CD4-positive, alpha-beta T cell treated with Interleukin-15 for 4 hours (primary cell): ENCODE measurements at places on chromosomes 1 and 21.

GRCh38 chr1:6638226-6638625 is 13.6 kb downstream of the THAP3 start:
- no peak for DNase-seq

DNA sequence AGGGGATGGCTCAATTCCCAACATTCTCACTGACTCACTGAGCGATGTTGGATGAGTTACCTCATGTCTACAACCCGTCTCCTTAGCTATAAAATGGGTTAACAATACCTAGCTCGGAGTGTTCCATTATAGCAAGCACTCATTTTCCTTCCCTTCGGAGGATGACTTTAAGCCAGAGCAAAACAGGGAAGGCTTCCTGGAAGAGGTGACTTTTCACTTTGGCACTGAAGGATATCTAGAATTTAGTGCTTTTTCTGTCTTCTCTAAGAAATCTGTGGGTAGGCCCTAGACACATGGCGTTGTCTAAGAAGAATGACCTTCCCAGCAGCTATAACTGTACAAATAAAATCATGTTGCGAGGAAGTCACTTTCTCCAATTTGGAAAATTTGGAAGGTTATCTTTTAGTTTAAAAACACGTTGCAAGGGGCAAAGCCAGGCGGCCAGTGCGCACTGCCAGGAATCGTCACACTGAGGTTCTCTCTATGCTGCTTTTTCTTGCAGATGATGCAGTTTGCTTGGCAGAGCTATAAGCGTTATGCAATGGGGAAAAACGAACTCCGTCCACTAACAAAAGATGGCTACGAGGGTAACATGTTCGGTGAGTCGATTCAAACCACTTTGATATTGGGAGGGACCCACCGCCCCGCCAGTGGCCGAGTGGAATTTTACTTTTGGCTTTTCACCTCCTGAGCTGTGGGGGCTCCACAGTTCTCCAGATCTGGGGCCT is 69.5 kb downstream of the MAN1C1 start:
- no peak for DNase-seq

GRCh38 chr1:165075725-165076370 is 280.7 kb downstream of the LMX1A start:
- no peak for DNase-seq

- no peak for DNase-seq
Observed at GRCh38 chr21:42864815-42865775, 14.2 kb downstream of the WDR4 start.

DNA sequence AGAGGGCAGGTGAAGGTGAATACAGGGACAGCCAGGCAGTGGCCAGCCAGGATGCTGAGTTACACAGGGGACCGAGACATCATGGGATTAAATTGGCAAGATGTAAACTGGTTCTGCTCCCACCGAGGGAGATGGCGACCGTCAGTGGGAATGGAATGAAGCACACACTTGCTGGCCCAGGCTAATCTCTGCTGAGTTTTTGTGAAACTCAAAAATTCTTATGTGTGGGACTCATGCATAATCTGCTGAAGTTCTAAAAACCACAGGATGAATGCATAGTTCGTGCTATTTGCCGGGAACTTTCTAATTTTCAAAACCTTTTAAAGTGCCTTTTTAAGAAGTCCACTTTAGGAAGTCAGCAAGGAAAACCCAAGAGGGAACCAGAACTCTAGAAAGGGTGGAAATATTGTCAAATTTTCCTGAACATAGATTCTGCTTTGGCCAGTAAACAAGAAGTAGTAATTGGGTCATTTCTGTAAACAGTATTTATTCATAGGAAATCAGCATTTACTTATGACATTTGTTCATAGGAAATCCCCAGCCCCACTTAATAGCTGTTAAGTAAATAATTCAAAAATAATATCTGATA is 85.4 kb upstream of the ROR1 start:
- DNase-seq, result no peak

DNA sequence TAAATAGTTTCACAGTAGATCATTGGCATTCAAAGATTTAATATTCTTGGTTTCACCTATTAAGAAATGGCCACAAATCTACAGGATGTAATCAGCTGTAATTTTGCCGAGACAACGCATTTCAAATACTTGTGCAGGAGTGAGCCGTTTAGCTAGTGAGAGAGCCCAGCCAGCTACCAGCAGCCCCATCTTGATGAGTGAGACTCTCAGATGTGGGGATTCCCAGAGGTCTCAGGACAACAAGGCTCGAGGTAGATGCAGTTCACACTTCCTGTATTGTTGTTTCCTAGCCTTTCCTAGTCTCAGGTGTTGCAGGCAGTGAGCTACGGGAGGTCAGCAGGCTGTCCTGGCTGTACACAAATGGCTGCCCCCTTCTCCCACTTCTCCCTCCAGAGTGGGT is 108.6 kb downstream of the PBX1 start:
- no peak for DNase-seq

GRCh38 chr1:27220096-27220495 is 14.3 kb upstream of the WDTC1 start:
- DNase-seq, result no peak

GRCh38 chr1:92691925-92692324 is 93.0 kb downstream of the EVI5 start:
- DNase-seq, result no peak

DNA sequence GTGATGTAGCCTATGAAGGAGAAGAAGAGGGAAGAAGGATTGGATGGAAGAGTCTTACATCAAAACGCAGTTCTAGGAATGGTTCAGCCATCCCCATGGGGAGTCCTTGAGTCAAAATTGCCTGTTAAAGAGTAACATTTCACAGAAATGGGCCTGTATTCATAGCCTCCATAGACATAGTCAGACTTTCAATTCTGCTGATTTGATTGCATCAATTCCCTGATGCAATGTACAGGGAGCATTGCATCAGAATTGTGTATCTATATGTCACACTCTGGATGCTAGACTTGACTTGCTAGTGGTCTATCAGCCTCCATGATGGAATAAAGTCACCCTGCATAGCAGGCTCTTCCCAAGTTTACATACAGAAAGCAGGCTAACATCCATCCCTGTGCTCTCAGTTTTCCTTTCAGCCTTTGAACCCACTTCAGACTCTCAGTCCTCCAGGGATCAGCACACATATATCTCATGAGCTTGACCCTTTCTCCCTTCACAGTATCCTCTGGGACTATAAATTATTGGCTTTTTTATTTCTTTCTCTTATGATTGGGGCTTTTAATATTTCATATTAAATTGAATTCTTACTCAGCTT is 1111.7 kb upstream of the B3GALT2 start:
- no peak for DNase-seq

- peak; percentile 36 for DNase-seq
Observed at GRCh38 chr1:112508278-112509004, at the start of gene WNT2B. Gene WNT2B (plus strand): TSS chr1:112508965. CDS start chr1:112509263, 298 bp downstream.

DNA sequence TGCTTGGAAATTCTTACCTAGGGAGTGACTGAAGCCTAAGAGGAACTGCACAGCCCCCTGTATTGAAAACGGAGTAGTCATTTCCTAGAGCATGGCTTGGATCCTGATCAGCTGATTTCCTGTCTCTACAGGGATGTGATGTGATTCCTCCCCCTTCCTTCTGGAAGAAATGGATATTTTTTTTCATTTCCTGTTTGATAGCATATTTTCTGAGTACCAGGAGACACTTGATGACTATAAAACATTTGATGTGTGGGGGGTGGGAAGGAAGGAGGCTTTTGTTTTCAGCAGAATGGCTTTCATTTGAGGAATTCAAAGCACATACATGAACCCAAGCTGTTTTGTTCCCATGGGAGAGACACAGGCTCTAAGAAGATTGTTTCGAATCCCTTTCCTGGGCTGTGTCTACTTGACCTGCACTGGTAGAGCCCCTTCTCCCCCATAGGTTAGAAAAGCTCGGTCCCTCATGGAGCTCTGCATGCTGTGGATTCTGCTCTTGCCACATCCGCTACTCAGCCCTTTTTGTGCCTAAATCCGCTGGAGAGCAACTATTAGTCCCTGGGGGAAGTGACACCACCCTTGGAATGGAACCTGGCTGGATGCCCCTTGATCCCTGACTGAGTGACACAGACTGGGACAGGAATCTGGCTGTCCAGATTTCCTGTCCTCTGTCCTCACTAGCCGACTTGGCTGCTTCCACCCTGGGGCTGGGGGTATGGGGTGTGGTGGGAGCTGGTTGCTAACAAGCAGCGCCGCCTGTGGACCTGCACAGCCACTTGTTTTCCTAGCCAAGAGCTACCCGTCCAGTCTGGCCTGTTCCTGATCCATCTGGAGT is 71.8 kb upstream of the MACF1 start:
- DNase-seq, result no peak

DNA sequence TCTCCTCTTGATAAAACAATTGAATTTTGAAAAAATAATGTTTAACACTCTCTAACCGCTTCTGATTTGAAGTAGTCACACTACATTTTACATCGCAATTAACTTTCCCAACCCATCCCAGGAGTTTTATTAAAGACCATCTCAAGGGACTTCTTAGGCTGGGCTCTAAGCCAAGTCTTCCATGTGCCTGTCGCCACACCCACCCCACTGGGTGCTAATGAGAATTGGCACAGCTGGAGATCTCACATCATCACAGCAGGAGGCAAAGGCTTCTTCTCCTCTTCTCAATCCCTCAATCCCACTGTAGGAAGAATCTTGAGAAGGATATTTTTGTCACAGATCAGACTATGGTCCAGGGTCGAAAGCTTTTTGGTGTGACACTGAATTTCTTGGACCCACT is 328.9 kb downstream of the NUF2 start:
- no peak for DNase-seq

DNA sequence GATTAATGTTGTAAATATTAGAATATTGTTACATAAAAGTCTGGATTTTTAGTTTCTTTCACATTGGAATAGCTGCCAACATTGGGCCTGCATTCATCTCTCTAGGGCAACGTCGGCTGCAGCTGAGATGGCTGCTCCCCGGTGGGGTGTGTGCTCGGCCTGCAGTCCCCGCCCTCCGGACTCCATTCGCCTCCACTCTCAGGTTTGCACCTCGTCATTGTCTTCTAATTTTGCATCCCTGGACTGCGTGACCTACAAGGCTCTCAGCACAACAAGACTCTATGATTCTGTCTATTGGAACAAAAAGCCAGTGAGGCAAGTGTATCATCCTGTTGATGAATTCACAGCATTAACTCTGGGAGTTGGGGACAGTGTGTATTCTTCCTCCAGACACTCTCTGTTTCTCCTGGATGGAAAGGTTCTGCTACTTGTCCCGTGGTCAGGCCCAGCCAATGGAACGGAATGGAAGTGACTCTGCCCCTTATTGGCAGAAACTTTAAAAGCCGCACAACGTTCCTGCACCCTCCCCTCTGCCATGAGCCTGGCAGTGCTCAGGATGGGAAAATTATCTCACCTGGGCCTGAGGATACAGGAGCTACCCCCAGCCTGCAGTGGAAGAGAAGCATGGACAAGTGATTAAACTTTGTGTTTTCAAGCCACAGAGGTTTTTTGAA is 105.0 kb upstream of the SAMD11 start:
- DNase-seq, result no peak

DNA sequence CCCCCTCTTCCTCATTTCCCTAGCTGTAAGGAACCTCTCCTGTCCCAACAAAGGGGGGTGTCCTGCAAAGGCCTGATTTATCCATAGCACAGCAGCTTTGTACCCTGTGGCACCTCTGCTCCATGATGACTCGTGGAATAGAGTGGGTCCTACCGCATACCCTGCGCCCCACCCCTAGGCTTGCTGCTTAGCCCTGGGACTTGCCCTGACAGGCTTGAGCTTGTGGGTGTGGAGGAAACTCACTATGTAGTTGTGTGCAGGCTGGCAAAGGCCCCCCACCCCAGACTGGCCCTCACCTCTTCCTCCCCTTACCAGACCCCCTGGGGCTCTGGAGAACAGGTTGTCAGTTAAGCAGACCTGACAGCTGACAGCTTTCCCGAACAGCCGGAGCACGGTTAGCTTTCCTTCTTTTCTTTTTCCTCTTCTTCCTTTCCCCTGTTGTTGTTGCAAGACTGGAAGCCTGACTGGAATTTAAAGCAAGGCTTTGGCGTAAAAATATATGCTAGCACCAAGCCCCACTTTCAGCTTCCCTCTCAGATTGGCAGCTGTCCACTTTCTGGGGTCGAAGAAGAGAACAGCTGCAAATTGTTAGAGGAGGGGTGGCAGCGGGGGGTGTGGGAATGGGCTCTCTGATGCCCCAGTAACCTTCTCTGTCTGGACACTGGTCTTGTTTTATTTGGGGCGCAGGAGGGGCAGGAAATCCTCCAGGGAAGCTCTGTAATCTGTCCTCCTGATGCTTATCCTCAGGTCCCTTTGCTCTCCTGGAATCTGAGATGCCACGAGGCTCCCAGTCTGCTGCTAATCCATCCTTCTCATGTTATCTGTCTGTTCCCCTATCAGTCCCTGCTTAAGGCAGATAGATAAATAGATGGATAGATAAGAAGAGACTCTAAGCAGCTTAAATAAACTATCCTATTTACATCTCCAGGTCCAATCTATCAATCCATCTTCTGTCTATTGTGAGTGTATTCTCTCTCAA is 134.6 kb downstream of the BRINP2 start:
- DNase-seq, result no peak

DNA sequence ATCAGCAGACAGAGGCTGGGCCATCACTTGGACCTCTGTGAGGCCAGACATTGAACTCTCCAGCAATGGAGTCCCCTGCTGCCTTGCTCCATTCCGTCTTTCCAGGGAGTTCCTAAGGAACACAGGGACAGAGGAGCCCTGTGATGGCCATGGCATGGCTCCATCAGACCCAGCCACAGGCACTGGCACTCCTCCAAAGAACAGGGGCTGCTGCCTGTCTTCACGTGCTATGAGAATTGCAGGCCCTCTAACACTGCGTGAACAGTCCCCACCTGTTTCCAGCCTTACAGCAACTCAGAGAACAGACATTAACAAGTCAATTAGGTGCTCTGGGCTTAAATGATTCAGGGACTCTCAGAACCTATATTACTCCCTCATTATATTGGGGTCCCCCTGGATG is 140.8 kb downstream of the ASTN1 start:
- DNase-seq, result no peak

GRCh38 chr1:7478142-7478790 is 292.8 kb upstream of the VAMP3 start:
- no peak for DNase-seq

DNA sequence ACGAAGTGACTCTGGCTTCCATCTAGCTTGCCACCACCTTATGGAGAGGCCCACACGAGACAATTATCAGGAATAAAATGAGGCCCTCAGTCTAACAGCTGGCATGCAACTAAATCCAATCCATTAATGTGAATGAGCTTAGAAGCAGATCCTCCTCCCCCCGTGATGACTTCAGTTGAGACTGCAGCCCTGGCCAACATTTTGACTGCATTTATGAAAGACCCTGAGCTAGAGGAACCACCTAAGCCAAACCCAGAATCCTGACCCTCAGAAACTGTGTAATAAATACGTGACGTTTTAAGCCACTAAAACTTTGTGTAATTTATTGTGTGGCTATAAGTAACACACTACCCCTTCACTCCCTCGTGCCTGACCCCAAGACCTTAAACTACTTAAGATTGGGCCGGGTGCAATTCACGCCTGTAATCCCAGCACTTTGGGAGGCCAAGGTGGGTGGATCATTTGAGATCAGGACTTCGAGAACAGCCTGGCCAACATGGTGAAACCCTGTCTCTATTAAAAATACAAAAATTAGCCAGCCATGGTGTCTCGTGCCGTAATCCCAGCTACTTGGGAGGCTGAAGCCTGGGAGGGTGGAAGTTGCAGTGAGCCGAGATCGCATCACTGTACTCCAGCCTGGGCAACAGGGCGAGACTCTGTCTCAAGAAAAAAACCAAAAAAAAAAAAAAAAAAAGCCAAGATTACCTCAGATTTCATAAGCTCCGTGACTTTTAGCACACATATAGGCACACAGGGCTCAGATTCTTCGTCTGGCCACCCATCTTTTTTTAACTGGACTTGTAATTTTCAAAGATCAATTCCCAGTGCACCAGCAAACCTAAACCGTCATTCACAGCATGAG is 72.5 kb downstream of the ENAH start:
- DNase-seq, result no peak

GRCh38 chr1:229279242-229279641 is 8.3 kb downstream of the RAB4A start:
- DNase-seq, result no peak

GRCh38 chr1:220300442-220301121 is 28.3 kb upstream of the RAB3GAP2 start:
- DNase-seq, result no peak
